ENCODE measurements at places on chromosomes 2 and 18.

- DNase-seq, result no peak
These were observed 162.5 kb downstream of the RAD51AP2 start for GRCh38 chr2:17355608-17356329.

DNA sequence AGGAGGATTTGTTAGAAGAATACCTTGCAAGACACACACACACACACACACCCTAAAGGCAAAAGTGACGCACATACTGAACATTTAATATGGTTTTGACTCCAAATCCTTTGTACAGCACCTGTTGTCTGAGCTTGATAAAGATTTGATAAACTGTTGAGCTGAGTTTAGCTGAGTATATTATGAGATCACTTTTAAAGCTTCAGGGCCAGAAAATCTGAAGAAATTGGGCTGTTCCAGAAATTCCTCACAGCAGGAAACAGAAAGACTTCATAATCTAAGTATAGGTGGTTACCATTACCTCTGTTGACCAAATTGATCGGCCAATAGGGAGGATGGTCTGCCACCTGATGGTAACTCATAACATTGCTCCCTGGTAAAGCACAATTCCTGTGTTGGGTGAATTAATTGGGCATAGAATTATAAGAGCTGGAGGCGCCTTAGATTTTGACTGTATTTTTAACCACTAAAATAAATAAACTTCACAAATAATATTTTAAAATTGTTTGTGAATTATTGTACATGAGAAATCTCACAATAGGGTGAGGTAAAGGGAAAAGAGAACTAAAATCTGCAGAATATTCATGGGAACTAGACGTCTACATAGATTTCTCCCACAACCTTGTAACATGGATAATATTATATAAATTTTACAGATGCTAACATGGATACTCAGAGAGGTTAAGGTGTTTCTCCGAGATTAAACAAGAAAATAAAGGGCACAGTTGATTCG is 21.8 kb upstream of the RPIA start:
- no peak for DNase-seq

DNA sequence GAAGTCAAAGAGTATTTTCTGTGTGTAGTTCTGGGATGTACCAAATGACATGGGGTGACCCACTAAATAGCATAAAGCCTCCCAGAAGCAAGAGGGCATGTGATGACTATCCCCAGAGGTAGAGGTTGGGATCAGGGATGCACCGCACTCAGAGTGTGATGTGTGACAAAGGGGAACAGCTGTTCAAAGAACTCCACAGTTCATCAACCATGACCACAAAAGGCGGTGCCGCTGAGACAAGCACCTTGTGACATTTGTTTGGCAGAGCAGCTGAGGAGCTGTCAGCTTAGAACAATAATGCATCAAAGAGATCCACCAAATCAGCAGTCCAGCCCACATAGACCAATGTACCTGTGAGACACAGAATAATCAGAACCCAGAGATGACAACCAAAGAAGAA is 81.3 kb downstream of the VWC2L start:
- DNase-seq, result no peak

DNA sequence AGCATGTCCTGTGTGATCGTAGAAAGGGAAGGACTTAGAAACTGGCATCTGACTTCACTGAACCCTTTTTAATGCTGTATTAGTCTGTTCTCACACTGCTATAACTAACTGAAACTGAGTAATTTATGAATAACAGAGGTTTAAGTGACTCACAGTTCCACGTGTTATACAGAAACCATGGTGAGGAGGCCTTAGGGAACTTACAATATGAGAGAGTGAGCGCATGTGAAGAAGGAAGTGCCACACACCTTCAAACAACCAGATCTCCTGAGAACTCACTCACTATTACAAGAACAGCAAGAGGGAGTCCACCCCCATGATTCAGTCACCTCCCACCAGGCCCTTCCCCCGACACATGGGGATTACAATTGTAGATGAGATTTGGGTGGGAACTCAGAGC is 811.3 kb downstream of the CPS1 start:
- DNase-seq, result no peak

GRCh38 chr2:7703543-7704144 is 786.4 kb downstream of the RNF144A start:
- no peak for DNase-seq

DNA sequence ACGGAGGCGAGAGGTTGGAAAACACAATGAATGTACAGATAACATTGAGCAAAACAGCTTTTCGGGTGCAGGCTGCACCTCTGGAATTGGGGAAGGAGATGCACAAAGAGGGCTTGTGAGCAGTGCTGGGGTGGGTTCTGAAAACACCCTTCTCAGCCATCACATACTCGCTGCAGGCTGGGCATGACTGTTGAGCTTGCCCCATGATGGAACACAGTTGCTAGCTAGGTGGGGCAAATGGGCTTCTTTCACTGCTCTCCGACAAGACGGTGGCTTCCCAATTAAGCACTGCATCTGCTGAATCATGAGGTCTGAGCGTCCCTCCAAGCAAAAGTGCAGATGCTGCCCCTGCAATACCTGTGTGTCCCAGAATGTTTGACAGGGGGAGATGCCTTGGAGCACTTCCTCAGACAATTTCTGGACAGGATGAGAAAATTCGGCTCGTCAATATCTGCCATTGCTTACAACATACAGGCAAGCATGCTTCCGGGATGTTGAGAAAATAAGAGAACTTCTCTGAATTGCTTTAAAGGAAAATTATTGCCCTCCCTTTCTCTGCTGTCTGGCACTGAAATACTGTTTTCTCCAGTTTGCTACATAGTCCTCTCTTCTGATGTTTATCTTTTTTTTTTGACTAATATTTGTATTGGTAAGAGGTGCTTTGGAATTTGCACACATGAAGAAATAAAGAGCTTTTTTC is 77.3 kb upstream of the SH3BP4 start:
- DNase-seq, result no peak

DNA sequence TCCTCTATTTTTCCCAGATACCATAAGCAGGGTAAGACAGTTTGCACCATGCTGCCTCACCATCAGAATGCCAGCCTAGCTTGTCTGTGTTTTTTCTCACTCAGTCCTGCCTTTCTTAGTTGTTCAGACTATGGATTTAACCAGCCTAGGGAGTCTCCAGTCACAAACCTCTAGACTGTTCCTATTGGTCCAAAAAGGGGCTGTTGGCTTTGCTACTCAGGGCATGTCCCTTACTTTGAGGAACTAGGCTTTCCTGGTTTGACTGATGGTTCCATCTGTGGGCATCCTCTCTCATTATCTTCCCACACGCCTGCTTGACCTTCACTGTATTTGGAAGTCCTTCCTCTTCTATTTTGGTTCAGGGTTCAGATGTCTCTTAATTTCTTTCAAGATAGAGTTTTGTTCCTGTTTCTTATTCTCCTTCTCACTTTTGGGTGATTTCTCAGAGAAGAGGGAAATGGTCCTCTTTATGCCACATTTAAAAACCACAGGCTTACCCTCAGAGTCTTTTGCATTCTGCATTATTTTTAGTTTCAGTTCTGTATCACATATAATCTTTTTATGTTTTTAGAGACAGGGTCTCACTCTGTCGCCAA is 31.3 kb upstream of the TMEM131 start:
- no peak for DNase-seq

GRCh38 chr2:131394147-131394931 is 30.4 kb upstream of the RAB6D start:
- DNase-seq, result no peak

- no peak for DNase-seq
These were observed 3.6 kb downstream of the ZC3H8 start for GRCh38 chr2:112251271-112251670.

DNA sequence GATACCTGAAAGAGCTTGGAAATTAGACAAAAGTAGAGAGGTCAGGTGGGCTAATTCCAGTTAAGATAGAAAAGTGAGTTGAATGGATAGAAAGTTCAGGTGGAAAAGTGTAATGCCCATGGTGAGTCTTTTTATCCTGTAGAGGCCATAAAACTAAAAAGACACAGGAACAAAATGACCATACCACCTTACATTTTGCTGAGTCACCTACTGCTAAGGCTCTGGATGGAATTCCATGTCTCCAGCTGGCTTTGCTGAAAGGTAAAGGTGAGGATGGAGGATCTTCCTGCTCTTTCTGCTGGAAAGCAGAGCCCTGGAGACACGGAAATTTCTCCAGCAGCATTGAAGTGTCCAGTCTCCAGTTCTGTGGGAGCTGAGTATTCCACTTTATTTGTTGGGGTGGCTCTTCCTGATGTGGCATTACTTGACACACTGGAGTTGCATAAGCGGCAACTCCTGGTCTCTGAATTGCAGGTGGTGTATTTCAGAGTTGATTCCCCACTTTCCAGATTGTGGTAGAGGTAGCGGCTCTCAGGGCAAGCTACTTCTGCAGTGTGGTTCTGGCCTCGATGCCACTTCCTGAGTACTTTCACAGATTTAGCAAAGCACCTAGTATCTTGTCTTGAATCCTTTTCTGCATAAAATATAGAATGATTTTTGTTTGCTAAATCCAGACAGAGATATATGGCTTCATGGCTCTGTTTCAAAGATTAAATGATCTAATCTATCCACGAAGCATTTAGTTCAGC is 10.7 kb downstream of the IL1RL2 start:
- DNase-seq, result no peak

DNA sequence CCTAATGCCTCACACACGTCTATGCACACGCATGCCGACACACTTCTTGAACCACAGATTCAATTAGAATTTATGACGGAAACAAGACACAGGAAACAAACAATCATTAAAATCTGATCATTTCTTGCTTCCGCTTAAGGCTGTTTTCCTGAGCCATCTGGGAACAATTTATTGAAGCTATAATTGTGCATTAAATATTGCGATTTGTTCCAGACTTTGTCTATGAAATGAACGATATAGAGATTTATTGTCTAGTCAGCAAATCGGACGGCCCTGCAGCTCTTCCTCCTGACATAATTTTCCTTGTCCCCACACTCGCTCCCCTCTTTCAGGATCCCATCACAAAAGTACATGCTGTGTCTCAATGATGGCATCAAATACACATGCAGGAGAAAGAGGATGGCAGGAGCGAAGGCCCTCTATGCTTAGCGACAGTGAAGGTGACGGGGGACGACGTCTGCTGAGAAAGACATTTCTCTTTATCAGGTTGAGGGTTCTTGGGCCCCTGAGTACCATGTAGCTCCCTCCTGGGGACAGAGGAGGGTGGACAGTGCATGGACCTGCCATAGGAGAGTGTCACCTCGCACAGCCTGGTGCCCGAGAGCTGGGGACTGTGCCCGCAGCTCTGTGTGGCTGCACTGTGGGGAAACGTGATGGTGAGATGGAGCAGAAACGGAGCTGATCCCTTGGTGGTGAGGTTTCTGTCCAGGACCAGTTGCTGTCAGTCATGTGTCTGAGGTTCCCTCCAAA is 157.3 kb downstream of the ACKR3 start:
- DNase-seq, result no peak

GRCh38 chr2:190802129-190802528 is 78.5 kb upstream of the GLS start:
- no peak for DNase-seq

DNA sequence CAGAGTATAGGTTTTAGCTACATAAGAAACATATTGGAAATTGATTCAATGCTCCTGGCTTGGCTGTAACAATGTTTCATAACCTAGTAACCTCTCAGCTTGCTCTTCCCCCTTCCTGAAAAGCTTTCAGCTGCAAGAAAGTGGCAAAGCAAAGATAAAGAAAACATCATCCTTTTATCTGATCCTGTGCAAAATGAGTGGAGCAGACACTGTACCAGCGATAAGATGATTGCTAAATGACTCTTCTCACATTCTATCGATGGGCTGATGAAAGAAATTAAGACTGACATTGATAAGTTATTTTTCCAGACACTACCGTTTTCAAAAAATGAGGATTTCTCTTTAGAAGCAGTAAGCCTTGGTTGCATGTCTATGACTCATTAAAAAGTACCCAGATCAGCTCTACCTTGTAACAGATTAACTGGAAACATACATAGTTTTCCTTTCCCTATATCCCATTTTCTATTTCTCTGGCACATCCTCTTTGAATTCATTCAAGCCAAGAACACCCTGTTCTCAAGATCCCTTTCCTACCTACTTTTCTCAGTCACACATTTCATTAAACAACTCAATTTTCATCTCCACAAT is 87.1 kb upstream of the LYPD1 start:
- no peak for DNase-seq

DNA sequence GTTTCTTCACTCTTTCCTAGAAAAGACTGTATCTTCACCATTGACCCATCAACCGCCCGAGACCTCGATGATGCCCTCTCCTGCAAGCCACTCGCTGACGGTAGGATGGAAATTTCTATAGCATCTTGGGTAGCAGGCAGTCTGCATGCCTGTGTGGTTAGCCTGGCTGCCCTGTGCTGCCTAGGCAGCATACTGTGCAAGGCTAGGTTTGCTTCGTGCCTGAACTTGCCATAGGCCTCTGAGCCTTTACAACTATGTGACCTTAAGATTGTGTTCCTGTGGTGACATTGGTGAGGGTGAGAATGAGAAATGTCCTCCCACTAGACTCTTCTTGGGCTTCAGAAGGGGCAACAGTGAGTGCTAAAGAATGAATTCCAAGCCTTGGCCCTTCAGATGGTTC is 168.2 kb upstream of the ALPP start:
- DNase-seq, result no peak

- DNase-seq, result no peak
These were observed 60.1 kb upstream of the CHMP1B start for GRCh38 chr18:11791131-11791530.

DNA sequence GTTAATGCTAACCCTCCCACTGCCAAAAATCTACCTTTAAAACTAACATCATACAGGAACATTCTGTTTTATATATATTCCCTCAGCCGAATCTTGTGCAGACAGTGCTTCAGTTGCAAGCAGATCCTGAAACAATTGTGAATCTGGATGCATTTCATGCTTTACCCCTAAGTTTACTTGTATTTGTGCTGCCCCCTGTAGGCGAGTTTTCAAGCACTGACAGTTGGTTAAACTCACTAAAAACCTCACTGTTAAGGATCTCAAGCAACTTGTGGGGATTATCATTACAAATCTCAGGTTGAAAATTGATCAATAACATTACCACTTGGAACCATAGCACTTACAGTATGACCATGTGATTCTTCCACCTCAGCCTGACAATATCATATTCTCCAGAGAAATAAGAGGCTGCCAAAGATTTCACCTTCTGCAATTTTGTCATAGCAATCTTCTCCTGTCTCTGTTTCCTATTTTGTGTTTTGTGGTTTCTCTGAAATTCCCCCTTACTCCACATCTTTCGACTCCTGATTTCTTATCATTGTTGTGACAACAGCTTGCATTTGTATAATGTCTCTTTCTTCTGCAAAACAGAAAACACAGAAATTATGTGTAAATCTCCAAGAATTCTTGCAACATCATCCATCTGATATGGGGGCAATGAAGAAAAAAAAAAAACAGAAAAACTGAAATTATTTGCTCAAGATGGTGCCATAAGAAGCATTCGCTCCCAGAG is 354.6 kb upstream of the SETBP1 start:
- peak; percentile 23 for DNase-seq

DNA sequence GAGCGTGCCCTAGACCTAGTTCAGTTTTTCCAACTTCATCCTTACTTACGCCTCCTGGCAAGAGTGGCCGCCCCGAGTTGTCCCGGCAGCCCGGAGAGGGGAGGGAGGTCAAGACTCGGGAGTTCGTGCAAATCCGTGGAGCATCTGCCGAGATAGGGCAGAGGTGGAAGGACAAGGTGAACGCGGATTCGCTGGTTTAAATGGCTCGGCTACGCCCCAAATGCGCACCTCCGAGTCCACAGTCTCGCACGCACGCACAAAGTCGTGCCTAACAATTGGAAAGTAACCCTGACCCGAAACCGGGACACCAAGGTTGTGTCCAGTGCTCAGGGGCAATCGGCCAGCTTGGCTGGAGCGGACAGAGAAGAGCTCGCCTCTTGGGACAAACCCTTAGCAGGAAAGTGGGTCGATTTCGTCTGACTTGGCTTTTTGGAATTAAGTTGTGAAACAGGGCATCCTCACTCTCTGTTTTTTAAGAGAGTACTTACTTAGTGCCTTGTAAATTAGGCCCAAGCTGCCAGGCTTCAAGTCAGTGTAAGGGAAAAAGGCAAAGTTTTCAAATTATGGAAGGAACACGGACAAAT is 726 bp upstream of the SS18 start:
- peak; percentile 64 for DNase-seq

All from hepatic stellate cell (primary cell).